Cardiac muscle cell (in vitro differentiated cells and primary cell): ENCODE measurements at places on chromosomes 3 and 15. TPM values are rescaled to one million over a fixed set of nuclear protein-coding genes. Genes with fewer than 3 reads are reported as not detected.

The ECE2 gene
- not detected in 2 replicates for total RNA-seq

The RARRES1 gene
- 0.33 and 0.39 TPM in 2 replicates for total RNA-seq

- no peak for DNase-seq
Measured at GRCh38 chr3:196670339-196670738, 30.8 kb downstream of the NRROS start.

DNA sequence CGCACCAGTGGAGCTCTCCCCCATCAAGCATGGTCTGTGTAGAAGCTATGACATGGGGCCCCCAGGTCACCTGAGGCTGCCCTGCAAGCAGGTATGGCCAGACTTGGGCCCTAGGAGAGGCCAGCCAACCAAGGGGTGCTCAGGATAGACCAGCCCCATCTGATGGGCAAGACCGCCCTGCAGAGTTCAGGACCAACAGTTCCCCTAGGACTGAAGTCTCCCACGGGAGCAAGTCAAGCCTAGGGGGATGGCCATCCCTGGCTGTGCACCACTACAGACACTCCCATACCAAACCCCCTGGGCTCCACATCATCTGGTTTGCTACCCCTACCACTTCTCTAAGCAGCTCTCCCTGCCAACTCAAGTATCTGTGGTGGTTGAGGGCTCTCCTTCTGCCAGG is 142.2 kb upstream of the MANF start:
- DNase-seq, result no peak

DNA sequence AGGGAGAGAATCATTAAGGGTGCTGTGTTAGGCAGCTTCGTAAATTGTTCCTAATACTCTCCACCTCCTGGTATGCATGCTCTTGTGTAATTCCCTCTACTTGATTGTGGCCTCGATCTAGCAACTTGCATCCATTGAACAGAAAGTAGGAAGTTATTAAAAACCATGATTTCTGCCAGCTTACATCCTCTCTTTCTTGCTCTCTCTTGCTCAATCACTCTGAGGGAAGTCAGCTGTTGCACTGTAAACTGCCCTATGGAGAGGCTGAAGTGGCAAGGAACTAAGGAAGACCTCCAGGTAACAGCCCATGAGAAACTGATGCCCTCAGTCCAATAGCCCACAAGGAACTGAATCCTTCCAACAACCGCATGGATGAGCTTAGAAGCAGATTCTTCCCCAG is 92.6 kb downstream of the ERC2 start:
- DNase-seq, result no peak

DNA sequence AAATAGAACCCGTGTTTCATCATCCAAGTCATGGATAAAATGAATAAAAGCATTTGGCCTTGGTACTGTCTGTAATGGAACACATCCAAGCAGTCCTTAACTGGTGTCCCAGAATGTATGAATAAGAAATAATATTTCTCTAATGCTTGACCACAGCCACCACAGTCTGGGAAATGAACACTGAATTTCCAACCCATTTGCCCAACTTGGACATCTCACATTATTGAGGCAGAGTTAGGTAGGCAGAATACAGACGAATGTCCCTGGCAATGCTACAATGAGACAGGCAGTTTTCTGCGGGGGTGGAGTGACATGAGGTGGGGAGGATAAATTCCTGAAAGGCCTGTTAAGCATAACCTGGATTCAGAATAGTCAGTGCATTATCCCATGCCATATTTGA is 245.7 kb downstream of the ZIC1 start:
- no peak for DNase-seq

DNA sequence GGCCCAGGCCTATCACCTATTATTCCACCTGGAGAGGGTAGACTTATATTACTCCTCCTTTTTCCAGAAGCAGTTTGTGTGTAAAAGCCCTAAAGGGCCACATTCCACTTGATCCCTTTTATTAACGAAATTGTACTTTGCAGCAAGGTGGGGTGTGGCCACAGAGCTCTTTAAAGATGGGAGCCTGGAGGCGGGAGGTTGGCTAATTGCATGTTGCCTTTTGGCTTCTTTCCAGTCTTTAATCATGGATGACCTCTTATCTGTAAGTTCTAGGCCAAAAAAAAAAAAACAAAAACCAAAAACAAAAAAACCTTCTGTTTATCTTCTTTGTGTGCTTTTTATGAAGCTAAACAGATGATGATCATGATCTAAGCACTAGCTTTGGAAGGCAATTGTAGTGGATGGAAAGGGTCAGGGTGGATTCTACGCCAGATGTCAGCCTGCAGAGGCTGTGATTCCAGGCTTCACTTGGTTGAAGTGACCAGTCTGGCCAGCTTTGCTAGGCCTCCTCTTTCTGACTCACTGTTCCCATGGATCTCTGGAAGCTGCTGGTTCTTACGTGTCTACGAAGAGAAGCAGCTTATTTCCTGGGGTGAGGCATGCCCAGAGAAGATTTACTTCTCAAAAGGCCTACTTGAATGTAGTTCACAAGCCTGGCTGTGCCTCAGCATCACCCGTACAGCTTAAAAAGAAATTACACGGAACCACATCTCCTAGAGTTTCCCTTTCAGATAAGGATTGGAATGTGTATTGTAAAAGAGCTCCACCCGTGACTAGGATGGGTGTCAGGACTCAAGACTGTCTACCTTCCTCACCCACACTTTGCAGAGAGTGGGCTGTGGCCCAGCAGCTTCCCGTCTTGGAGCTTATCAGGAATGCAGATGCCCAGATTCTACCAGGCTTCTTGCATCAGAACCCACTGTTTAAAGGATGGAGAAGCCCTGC is 330.9 kb upstream of the C2CD4B start:
- DNase-seq, result no peak
